IMR-90 (cell line): ENCODE measurements at places on chromosomes 12 and 14. TPM values are rescaled to one million over a fixed set of nuclear protein-coding genes. Genes with fewer than 3 reads are reported as not detected.

Gene COX8C
- total RNA-seq, result not detected in 2 replicates

Gene ZBTB1
- 37.3 and 63.0 TPM in 2 replicates for total RNA-seq

Gene MRPL42
- 90.7 and 124 TPM in 2 replicates for total RNA-seq

Gene NID2
- total RNA-seq, result 101 and 102 TPM in 2 replicates

GRCh38 chr14:102967506-102967795, 45.0 kb downstream of the AMN start:
- DNase-seq, result no peak

DNA sequence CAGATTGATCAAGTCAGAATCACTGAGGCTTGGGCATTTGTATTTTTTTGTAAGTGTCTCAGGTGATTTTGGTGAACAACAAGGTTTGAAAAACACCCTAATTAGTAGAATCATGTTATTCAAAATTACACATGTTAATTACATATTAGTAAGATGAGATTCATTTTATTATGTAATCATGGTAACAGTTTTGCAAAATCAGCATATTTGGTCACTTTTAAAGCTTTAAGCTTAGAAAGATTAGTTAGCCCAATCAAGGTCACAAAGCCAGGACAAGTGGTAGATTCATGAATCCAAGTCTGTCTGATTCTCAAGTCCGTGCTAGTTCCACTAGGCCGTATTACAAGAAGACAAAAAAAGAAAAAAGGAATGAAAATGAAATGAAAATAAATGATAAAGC, 218.4 kb upstream of the FAR2 start:
- no peak for DNase-seq

- DNase-seq, result no peak
These were observed 26.5 kb downstream of the CRACR2A start for GRCh38 chr12:3726456-3726855.

DNA sequence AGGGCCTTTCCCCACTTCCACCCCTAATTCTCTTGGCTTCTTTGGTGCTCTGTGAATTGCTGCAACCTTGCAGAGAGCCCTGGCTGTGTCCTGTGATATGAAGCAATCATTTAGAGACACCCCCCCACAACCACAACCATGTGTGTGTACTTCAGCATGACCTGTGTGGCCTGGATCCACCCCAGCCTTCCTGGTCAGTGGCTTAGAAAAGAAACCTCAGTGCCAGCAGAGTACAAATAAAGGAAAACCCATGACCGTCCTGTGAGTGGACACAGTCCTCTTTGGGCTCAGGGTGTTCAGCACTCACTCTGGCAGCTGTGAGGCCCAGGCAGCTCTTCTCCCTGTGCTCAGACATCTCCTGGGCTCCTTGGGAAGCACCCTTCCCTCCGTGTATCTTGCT, 206.6 kb upstream of the DIO3 start:
- no peak for DNase-seq

DNA sequence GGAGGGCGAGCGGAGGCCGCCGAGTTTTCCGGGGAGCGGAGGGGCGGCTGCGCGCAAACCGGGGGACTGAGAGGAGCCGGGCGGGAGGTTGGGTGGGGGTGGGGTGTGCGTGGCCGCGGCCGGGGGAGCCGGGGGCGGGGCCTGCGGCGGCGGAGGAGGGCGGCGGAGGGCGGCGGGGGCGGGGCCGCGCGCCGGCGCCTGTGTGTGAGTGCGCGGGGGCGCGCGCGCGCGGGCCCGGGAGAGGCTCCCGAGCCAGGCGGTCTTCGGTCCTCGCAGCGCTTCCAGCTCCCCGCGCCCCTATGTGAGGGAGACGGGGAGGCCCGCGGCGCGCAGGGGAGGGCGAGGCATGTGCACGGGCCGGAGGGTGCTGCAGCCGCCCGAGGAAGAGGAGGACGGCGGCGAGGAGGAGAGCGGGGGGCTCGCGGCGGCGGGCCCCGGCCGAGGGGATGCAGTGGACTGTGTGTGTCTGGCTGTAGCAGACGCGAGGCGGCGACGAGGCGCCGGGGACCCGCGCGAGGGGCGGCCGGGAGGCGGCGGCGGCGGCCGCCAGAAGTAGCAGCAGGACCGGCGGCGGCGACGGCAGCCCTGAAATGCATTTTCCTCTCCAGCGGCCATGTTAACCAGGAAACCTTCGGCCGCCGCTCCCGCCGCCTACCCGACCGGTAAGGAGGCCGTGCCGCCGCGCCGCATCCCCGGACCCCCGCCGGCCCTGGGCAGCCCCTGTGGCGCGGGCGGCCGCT, at the start of gene DYRK2:
Gene DYRK2, plus strand, starts transcription at position 225 of the 740 bp plus-strand sequence. Its CDS starts 389 bp downstream, at position 614.
- peak; percentile 74 for DNase-seq

- DNase-seq, result no peak
These were observed 9.2 kb downstream of the MLH3 start for GRCh38 chr14:75042035-75042434.

GRCh38 chr12:88723219-88723618, 142.9 kb upstream of the KITLG start:
- peak; percentile 36 for DNase-seq

DNA sequence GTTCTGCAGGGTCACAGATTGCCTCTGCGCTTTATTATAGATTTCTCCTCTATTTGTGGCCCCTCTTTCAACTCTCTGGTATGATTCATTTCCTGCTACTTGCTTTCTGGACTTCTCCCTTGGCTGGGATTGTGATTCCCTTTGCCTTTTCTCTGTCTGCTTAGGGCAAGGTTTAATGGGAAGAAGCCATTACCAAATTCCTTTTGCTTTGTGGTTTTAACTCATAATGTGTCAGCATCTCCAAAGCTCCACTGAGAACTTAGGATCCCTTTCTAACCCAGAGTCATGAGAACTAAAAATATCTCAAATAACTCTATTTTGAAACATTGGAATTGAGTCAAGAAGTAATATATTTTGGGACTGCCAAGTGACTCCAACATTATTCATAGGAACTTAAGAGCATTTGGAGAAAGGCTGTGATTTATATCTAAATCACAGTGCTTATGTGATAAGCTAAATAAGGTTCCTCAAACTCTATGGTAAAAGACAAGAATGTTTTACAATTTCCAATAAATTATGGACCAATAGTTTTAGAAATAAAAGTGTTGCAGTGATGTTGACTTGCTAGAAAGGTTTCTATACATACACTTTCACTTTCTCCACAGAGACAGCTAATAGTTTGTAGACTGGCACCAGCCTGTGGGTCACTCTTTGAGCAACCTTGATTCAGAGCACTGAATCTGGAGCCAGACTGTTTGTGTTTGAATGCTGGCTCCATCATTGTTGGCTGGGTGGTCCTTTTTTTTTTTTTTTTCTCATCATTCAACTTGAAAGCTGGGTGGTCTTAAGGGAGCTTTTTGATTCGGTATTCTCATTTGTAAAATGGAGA, 93.9 kb downstream of the DACT1 start:
- DNase-seq, result peak; percentile 99

DNA sequence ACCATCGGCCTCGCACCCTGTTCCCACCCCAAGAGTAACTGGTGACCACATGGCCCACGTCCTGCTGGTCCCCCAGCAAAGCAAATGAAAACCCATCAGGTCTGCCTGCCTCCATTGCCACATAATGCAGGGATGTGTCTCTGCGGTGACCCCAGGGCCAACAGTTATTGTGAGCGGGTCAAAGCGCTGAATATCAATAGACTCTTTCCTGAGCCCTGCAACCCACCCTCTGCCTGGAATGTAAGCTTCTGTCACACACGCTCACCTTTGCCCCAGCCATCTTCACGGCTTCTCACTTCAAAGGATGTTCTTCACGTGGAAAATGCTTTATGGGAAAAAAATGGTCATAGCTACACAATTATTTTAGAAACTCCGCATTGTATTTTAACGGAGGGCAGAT, 63.9 kb downstream of the FZD10 start:
- no peak for DNase-seq

GRCh38 chr12:60930151-60930550, 1330.1 kb upstream of the USP15 start:
- no peak for DNase-seq

DNA sequence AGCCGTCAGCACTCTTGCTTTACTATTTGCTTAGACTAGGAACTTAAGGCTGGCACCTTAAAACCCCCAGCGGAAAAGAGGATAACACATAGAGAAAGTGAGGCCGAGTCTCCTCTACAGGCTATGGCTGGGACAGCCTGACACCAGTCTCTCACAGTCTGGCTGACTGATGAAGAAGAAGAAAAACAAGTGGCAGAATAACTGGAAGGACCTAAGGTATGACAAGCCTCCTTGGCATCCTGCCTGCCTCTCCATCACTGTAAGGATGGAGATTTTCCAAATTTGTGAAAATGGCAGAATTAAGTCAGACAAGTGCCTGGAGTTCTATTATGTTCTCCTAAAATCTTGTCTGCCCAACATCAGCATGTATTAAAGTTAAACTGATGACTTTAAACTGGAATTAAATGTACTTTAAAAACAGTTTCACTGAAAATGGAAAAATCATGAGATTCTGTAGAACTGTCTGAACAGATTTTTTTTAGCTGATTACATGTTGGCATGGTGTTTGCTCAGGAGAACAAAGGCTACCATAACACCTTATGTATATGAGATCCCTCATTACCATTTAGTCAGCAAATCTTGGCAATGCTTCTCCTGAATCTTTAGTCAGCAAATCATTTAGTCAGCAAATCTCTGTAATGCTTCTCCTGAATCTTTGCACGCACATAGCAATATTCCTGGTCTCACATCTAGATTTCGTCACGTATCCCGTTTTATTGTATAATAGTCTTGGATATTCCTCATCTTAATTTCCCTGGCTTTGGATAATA, 140.3 kb upstream of the AEBP2 start:
- DNase-seq, result no peak

- no peak for DNase-seq
These were observed 138.6 kb downstream of the SLC8A3 start for GRCh38 chr14:70050136-70050535.

GRCh38 chr14:61861320-61861865, 99.2 kb downstream of the SNAPC1 start:
- DNase-seq, result no peak

DNA sequence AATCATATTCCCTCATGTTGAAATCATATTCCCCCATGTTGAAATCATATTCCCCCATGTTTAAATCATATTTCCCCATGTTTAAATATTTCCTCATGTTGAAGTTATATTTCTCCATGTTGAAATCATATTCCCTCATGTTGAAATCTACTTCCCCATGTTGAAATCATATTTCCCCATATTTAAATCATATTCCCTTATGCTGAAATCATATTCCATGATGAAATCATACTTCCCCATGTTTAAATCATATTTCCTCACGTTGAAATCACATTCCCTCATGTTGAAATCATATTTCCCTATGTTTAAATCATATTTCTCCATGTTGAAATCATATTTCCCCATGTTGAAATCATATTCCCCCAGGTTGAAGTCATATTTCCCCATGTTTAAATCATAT, 34.6 kb upstream of the ADGRD1 start:
- DNase-seq, result no peak
